ENCODE measurements at places on chromosomes 3 and 15.

GRCh38 chr3:179933080-179933479, 103.7 kb downstream of the PEX5L start:
- DNase-seq = peak; percentile 60

DNA sequence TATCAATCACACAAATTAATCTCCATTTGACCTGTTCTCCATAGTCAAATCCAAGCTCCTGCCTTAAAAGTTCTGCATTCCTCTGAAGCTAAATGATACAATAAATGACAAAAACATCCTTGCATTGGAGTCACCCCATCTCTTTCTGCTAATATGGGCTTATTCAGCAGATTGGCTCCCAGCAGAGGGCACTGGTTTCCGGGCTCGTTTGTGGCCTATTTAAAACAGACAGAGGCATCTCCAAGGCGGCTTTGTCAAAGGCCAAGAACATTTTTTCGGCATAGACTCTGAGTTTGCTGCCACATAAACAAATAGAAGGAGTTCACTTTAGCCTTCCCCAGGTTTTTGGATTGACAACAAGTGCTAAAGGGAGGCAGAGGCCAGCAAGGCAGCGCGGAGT, 204.4 kb upstream of the RASGRP1 start:
- peak; percentile 39 for DNase-seq

GRCh38 chr3:25427155-25427554, 908 bp upstream of the RARB start:
- DNase-seq = no peak

DNA sequence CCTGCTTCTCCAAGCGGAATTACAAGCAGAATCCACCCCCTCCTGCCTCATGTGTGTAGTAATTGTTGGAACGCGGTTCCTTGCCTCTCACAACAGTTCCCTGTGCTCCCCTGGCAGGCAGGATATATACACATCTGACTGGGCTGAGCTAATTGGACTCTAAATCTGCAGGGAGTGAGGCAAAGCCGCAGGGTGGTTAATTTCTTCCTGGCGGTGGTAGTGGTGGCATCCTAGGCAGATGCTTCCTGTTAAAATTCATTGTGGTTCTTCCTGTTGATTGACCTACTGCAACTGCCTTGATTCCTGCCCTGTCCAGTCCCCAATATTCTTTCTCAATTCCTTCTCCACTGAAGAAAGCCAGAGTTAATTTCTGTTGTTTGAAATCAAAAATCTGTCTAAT, 202.9 kb upstream of the PROK2 start:
- DNase-seq = peak; percentile 54

GRCh38 chr15:67524235-67524634, 3.3 kb downstream of the C15orf61 start:
- no peak for DNase-seq

DNA sequence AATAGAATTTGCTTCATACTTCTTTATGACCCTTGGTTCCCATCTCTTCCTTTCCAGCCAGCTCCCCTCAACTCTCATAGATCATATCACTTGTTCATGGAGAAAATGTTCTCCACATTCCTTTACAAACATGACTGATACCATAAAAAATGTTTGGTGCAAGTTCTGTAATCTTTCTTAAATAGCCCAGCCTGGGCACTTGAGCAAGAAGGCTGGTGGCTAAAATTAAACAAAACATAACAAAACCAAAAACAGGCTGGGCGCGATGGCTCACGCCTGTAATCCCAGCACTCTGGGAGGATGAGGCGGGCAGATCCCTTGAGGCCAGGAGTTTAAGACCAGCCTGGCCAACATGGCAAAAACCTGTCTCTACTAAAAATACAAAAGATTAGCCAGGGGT, 8.9 kb upstream of the POLR2M start:
- no peak for DNase-seq

- no peak for DNase-seq
These were observed 626.1 kb downstream of the CADM2 start for GRCh38 chr3:85584779-85585356.

- DNase-seq = no peak
These were observed 94.0 kb upstream of the CACNA2D3 start for GRCh38 chr3:54028372-54028771.

All from eye (tissue), 1 donor.